ENCODE measurements at places on chromosomes 13 and 19.

- DNase-seq, result no peak
Measured at GRCh38 chr19:30363073-30363472, 9.1 kb upstream of the ZNF536 start.

DNA sequence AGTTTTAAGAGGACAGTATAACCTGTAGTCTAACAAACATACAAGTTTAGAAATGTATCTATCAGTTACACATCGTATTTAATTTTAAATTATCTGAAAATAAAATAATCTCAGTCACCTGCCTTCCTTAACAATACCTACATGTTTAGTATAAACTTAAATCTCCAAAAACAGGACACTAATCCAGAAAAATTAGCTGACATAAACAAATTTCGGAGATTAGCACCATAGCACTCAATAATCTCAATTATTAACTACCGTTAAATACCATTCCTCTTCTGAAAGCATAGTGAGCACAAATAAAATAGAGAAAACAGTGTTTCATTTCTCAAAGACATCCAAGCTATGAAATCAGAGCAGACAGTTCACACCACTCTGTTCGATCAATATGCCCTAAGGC lies 13.2 kb downstream of the MED4 start:
- no peak for DNase-seq

DNA sequence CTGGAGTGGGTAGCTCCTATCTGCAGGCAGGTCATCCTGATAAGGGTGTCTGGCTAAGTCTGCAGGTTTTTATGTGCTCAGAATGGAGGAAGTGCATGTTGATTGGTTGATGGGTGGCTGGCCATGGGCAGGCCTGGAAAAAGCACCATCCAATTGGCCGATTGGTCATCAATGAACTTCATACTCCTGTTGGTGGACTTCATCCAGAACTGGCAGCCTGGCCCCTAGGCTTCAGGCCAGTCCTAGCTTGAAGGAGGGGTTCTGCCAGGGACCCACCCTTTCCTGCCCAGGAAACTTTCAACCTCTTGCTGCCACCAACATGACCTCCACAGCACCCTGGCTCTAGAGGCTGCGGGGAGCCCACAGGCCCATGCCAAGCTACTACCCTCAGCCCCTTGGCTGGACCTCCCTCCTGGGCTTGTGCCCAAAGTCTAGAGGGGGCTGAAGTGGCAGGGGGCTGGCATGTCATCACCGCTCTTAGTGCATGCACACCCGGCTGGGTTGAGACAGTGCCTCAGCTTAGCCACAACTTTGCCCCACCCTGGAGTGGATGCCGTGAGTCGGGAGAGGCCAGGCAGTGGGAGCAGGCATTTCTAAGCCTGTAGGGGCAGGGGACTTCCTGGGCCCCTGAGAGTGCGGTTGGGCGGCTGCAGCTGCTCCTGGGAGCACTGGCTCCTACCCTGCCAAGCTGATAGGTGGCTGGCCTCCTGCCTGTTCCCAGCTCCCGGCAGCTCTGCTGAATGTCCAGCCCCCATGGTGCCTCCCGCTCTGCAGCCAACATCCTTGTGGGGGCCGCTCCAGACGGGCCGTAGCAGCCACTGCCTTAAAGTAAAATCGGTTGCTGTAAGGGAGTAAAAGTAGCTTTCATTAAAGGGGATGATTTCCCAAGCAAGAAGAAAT lies 13.2 kb downstream of the DNAJC15 start:
- DNase-seq, result no peak

DNA sequence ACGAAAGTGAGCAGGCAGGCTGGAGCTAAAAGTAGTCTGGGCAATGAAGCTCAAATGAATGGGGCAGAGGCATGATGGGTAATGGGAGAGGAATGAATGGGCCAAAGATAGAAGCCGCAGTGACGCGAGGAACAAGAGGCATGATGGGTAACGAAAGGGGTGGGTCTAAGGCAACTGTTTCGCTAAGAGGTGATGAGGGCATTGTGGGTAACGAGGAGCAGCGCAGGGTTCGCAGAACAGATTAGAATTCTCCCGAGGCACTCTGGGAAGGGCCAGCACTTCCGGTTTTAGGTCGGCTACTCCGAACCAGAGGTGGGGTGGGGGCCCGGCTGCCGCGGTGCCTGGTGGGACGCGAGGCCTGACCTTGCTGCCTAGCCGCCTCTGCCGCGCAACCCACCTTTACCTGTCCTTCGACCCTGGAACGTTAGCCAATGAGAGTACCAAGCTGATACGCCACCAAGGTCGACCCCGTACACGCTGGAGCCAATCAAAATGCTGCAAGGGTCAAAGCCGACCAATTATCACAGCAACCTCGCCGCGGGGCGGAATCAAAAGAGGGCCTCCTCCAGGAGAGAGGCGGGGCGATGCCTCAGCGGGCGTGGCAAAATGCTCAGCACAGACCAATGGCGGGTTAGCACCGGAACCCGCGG lies 563 bp upstream of the TOMM40 start:
- peak; percentile 99 for DNase-seq

DNA sequence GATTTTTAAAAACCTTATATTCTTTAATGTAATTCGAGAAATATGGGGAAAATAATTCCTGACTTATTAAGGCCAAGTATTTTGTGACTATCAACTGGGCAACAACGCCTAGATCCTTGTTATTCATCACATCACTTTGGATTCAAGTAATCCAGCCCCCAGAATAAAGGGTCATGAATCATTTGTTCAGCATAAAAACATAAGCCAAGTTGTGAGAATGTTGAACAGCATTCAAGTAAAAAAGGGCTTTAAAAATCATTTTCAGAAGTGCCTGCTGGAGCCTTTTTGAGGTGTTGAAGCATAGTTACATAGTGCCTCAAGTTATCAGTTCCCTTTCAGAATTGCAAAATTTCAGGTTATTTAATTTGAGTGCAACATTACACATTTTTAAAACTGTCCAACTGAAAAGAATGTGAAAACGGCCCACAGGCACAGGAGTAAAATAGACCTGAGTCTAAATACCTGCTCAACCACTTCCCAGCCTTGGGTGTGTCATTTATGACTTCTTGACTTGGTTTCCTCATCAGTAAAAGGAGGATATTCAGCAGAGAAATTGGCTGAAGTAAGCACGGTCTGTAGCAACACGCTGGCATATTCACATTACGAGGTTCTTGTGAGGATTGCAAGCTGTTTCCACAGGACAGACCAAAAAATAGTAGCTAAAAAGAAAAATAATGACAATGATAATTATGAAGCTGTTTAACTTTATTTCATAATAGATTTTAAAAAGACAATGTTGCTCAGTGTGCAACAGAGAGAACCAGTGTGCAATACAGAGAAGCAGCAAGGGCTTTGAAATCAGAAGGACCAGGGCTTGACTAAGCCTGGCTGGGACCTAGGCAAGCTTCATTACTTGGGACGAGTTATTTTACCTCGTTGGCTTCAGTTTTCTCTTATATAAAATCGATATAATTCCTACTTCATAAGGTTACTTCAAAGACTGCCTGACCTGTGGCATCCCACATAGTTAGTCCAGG lies 56.6 kb downstream of the MBNL2 start:
- DNase-seq, result no peak

DNA sequence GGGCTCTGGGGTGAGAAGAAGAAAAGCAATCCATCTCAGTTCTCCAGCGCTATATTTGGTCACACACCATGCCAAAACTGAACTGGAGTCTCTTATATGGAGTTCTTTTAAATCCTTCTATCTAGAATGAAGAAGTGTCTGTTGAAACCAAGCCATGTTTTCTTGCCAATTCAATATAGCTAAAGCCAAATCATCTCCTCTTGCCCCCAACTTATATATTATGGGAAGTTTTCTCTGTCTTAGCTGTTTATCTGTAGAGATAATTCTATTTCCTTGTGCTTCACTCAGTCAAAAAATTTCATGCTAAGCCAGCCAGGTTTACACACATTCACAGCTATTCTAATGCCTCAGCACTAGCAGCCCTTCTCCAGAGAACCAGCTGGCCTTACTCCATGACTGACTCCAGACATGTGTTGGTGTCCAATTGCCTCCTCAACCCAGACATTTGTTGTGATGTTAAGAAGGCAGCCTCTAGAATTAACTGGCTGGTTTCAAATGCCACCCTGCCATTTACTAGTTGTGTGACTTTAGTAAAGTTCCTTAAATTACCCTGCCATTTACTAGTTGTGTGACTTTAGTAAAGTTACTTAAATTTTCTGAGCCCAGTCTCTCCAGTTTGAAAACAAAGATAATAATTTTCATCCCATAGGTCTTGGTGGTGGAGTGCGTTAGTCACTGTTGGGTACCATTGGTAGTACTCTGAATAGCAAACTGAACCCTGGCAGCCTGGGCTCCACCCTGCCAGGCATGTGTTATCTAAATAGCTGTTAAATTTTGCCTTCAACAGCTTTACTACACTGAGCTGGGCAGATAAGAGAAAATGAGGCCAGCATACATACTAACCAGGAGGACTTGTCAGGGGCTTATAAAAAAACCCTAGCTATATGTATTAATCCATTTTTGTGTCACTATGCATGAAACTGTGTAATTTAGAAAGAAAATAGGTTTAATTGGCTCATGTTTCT lies 525.1 kb downstream of the LMO7 start:
- DNase-seq, result no peak

DNA sequence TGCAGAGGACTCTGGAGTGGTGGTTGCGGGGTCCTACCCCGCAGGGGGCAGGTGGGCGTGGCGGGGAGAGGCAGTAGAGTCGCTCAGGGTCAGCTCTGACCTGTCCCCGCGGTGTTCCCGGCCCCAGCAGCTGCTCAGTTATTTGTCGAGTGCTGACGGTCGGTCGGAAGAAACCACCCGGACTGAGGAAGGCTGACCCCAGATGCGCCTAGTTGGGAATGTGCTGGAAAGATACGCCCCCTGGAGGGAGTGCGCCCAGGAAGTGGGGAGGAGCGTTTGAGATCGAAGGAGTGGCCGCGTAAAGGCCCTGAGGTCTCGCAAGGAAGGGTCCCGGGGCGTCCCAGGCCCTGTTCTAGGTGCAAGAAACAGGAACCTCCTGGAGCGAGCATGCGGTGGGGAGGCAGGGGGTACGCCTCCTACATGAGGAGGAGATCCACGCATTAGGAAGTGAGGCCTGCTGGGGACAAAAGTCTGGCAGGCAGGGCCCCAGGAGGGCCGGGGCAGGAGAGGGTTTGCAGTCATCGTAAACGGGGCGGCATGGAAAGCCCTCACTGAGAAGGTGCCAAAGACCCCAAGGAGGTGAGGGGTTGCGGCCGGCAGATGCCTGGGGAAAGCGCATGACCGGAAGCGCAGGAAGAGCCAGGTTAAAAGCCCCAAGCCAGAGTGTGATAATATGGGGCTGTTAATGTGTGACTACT lies 9.2 kb downstream of the CCDC8 start:
- no peak for DNase-seq

DNA sequence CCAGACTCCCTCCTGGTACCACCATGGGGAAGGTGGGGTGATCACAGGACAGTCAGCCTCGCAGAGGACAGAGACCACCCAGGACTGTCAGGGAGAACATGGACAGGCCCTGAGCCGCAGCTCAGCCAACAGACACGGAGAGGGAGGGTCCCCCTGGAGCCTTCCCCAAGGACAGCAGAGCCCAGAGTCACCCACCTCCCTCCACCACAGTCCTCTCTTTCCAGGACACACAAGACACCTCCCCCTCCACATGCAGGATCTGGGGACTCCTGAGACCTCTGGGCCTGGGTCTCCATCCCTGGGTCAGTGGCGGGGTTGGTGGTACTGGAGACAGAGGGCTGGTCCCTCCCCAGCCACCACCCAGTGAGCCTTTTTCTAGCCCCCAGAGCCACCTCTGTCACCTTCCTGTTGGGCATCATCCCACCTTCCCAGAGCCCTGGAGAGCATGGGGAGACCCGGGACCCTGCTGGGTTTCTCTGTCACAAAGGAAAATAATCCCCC lies 505 bp upstream of the CEACAM5 start:
- DNase-seq, result no peak

GRCh38 chr13:29489650-29490560 lies 105.6 kb downstream of the SLC7A1 start:
- no peak for DNase-seq

GRCh38 chr13:102817907-102818306 lies 19.0 kb downstream of the BIVM start:
- no peak for DNase-seq

DNA sequence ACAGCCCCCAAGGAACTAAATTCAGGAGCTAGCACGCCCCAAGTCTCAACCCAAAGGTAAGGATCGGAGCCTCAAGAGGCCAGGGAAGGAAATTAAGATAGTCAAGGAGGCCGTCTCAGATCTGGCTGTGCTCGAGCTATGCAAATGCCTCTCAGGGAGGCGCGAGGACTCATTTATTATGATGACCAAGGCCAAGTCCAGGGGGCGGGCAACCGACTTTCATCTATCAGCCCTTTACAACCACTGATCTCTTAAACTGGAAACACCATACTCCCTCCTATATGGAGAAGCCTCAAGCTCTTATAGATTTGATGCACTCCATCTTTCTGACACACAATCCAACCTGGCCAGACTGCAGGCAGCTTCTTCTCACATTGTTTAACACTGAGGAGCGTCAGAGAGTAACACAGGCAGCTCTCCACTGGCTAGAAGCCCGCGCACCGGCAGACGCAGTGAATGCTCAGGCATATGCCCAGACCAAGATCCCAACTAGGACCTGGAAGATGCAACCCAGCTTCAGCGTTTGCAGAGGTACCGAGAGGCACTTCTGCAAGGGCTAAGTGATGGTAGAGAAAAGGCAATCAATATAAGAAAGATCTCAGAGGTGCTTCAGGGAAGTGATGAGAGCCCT lies 9.6 kb upstream of the SLC15A1 start:
- no peak for DNase-seq

- no peak for DNase-seq
Measured at GRCh38 chr13:80924596-80924995, 583.7 kb upstream of the SPRY2 start.

DNA sequence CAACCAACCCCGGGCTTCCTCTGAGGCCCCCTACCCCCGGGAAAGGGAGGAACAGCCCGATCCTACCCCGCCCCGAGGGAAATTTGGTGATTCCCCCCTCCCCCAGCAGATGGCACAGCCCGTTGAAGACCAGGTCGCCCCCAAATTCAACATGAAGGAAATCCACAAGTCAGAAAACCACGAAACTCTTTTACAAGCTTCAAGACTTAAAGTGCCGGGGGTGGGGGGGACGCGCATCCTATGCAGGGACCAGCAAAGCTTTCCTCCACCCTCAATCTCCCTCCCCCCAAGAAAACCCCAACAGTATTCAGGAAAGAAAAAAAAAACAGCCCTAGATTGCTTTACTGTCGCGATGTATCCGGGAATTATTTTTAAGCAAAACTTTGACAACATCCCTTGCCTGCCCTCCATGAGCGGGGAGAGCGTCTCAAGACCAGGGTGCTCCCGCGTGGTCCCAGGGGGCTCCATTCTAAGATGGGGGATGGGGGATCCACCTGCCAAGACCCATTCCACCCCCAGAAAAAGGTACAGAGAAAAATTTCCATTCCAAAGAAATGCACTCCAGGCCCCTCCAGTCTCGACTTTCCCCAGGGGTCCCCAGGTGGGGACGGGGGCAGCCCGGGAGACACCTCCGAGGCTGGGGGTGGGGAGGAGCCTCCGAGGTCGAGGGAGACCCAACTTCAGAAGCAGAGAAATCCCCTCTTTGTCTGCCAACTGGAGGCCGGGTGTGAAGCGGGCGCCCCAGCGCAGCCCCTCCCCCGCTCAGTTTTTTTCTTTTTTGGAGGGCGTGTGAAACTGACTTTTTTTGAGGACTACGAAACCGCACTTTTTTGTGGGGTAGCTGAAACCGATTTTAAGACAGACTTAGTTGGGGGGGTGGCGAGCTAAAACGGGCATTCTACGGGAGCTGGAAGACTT lies 1.5 kb downstream of the TCF3 start:
- no peak for DNase-seq
